ENCODE measurements at places on chromosomes 13 and 19.

GRCh38 chr13:79904581-79904980 lies 423.6 kb downstream of the NDFIP2 start:
- H3K27ac ChIP-seq = no peak overlapping the region
- H3K27me3 ChIP-seq = no peaks in the 10 kb centered on the region
- no peak for DNase-seq
- H3K4me1 ChIP-seq = no peaks in the 10 kb centered on the region
- H3K36me3 ChIP-seq = no peaks in the 10 kb centered on the region

DNA sequence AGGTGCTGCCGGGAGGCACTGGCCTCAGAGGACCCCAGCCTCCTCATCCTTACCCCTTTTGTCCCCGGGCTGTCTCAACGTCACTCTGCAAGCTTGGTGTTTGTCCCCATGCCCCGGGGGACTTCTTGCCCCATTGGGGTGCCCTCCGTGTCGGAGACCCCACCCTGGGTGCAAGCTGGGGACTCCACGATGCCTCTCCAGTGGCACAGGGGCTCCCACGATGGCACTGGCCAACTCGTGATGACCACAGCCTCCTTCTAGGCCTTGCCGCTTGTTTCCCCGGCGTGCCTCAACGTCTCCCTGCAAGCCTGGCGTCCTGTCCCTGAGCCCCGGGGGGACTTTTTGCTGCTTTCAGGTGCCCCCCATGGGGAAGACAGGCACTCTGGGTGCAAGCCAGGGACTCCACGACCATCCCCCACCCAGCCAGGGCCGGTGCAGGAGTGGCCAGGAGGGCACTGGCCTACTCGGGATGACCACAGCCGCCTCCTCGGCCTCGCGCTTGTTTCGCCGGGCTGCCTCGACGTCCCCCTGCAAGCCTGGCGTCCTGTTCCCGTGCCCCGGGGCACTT lies 237.0 kb downstream of the TUBA3C start:
- no peaks in the 10 kb centered on the region for H3K36me3 ChIP-seq
- H3K27me3 ChIP-seq = peaks cover 3% of the 10 kb centered on the region
- no peak overlapping the region for H3K27ac ChIP-seq
- H3K4me3 ChIP-seq = no peak overlapping the region
- no peaks in the 10 kb centered on the region for H3K4me1 ChIP-seq

DNA sequence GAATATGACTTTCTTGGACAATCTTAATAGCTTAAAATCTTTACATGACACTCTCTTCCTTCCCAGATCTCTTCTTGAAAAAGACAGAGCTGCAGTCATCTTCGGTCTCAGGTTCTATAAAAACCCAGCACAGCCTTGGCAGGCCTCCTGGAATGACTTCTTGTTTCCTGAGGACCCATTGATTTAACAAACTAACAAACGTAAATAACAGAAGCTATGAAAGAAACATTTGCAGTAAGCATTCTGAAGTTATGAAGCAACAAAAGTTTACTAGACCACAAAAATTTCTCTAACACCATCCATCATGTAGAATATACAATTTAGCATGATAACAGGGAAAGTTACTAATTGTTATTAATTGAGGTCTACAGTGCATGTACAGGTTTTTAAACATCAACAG lies 62.8 kb upstream of the STARD13 start:
- no peaks in the 10 kb centered on the region for H3K36me3 ChIP-seq
- no peak for DNase-seq
- no peak overlapping the region for H3K4me3 ChIP-seq
- H3K4me1 ChIP-seq = peaks cover 35% of the 10 kb centered on the region
- H3K27me3 ChIP-seq = no peaks in the 10 kb centered on the region

GRCh38 chr19:38685666-38686529 lies 38.4 kb downstream of the ACTN4 start:
- peaks cover 80% of the 10 kb centered on the region for H3K4me1 ChIP-seq
- H3K4me3 ChIP-seq = no peak overlapping the region
- H3K27me3 ChIP-seq = no peaks in the 10 kb centered on the region

DNA sequence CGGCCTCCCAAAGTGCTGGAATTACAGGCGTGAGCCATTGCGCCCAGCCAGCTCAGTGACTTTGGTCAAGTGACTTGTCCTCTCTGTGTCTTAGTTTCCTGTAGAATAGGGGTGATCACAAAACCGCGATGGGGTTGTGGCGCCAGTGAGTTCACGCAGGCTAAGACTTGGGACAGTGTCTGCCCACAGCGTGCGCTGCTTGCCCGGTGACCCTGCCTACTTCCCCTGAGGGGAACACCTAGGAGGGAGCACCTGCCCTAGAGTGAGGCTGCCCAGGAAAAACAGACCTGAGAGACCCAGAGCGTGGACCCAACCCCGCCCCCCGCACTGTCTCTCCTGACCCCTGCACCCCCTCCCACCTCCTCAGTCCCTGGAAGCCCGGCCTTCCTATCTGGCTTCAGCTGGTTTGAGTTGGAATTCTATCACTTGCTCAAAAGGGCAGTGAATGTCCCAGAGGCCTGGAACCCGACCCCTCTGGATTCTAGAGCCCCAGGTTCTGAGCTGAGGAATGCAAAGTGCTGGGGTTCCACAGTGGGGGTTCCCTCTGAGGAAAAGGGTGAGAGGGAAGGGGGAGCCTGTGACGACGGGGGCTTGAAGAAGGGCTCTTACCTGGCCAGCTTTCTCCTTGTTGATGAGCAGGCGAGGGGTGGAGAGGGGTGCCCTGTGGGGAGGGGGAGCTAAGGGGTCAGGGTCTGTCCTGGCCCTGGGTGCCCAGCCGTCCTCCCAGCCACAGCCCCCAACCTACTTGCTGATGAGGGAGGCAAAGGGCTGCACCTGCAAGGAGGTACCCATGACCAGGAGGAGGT lies 2.2 kb upstream of the RINL start:
- no peaks in the 10 kb centered on the region for H3K4me1 ChIP-seq
- no peak overlapping the region for H3K4me3 ChIP-seq
- no peak overlapping the region for H3K27ac ChIP-seq
- no peak for DNase-seq

DNA sequence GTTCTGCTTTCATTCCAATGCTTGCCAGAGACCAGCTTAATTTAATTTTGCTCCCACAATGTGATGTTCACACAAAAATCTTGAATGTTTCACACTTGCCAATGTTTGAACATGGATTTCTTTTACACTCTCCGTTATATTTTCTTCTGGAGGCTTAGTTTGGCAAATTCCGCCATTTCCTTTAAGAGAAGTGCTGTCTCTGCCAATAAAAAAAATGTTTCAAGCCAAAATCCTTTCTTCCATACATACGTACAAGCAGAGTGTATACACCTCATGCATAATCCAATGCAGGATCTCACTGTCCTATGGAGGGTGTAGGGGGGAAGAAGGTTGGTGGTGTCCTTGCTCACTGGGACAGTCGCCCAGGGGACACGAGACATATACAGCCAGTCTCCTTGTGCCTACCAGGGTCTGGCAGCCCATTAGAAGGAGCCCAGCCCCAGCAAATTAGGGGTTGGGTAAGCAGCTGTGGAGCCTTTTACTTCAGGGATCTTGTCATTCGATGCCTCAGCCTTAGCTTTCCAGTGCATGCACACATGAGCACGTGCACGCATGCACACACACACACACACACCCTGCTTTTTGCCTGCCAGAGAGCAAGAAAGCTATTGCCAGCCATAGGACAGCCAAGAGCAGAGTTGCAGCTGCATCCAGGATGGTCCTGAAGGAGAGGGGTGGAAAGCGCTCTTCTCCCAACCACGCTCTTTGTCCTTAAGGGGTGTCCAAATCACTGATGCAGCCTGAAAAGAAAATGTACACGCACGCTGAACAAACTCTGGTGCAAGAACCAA lies 208.3 kb downstream of the FOXO1 start:
- H3K27ac ChIP-seq = no peak overlapping the region
- no peak overlapping the region for H3K4me3 ChIP-seq
- H3K4me1 ChIP-seq = no peaks in the 10 kb centered on the region
- H3K36me3 ChIP-seq = no peaks in the 10 kb centered on the region

GRCh38 chr19:29263305-29264135 lies 50.6 kb upstream of the UQCRFS1 start:
- H3K36me3 ChIP-seq = no peaks in the 10 kb centered on the region
- no peak overlapping the region for H3K4me3 ChIP-seq
- H3K27me3 ChIP-seq = no peaks in the 10 kb centered on the region
- no peak overlapping the region for H3K27ac ChIP-seq
- H3K4me1 ChIP-seq = no peaks in the 10 kb centered on the region

- no peaks in the 10 kb centered on the region for H3K4me1 ChIP-seq
- H3K36me3 ChIP-seq = no peaks in the 10 kb centered on the region
- no peak for DNase-seq
- no peak overlapping the region for H3K4me3 ChIP-seq
- no peak overlapping the region for H3K27ac ChIP-seq
Measured at GRCh38 chr19:29188289-29189032, 24.5 kb downstream of the UQCRFS1 start.

DNA sequence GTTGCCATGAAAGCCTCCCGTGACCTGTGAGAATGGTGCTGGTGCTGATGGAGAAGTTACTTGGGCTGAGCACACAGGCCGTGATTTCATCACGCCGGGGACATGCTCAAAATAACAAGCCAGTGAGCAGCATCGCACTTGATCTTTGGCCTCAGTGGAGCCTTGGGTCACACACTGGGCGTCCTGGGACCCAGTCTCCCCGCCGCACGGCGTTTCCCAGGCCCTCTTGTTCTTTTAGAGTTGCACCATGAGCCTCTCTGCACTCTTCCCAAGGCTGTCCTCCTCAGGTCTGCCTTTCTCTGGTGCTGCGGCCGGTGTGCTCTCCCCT lies 9.5 kb upstream of the NDUFS7 start:
- H3K4me3 ChIP-seq = no peak overlapping the region
- peaks cover 12% of the 10 kb centered on the region for H3K4me1 ChIP-seq
- no peaks in the 10 kb centered on the region for H3K27me3 ChIP-seq

- H3K27ac ChIP-seq = no peak overlapping the region
- no peaks in the 10 kb centered on the region for H3K36me3 ChIP-seq
- no peaks in the 10 kb centered on the region for H3K4me1 ChIP-seq
- DNase-seq = no peak
- H3K27me3 ChIP-seq = no peaks in the 10 kb centered on the region
- H3K4me3 ChIP-seq = no peak overlapping the region
Measured at GRCh38 chr13:55887561-55887960, 1253.2 kb upstream of the PRR20A start.

GRCh38 chr13:38135592-38135991 lies 214.1 kb upstream of the UFM1 start:
- H3K4me3 ChIP-seq = no peak overlapping the region
- no peaks in the 10 kb centered on the region for H3K4me1 ChIP-seq
- no peaks in the 10 kb centered on the region for H3K27me3 ChIP-seq
- no peaks in the 10 kb centered on the region for H3K36me3 ChIP-seq

DNA sequence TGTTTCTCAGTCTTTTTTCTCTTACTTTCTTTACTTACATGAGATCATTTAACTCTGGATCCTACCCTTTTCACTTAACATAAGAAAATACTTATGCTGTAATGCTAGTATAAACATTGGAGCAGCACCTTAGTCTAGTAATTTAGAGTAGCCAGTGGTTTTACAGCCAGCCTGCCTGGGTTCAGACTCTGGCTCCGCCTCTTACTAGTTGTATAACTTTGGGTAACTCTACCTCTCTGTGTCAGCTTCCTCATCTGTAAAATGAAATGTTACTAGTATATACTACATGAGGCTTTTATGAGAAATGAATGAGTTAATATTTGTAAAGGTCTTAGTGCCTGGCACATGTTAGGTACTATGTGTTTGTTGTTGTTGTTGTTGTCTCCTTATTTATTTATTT lies 5.6 kb downstream of the CDADC1 start:
- H3K27me3 ChIP-seq = no peaks in the 10 kb centered on the region
- no peak for DNase-seq
- H3K4me1 ChIP-seq = peaks cover 5% of the 10 kb centered on the region
- H3K36me3 ChIP-seq = peaks cover 13% of the 10 kb centered on the region

DNA sequence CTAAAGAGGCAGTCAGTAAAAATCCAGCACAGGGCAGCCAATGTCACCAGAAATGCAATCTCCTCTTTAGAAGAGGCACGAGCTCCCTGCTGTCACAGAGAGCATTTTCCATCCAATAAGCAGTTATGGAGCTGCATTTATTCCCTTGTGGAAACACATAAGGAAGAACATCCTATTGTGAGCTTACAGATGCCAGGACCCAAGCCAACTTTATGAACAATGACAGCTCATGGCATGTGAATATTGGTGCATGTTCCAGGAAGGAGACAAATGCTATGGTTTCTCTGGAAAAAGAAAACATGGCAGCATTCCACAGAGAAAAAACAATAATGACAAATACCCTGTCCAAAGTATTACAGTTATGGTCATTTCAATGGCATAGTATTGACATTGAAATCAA lies 955.6 kb downstream of the UQCRFS1 start:
- H3K36me3 ChIP-seq = no peaks in the 10 kb centered on the region
- no peak for DNase-seq
- no peaks in the 10 kb centered on the region for H3K27me3 ChIP-seq
- H3K27ac ChIP-seq = no peak overlapping the region
- no peak overlapping the region for H3K4me3 ChIP-seq
- no peaks in the 10 kb centered on the region for H3K4me1 ChIP-seq

DNA sequence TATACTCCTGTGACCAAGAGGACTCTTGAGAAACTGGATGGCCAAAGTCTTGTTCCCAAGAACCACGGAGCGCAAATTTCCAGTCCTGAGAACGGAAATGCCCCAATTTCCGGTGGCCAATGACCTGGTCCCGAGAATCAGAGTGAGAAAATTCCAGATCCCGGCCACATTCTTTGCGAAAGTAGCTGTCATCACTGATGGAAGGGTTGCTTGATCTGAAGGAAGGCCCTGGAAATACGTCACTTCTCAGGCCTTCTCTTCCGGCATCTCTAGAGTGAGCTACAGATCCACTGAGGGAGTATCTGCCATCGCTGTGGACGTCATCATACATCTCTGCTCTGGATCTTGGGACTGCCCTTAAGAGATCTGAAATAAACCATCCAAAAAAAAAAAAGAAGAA lies 7.5 kb downstream of the SUGP2 start:
- no peaks in the 10 kb centered on the region for H3K27me3 ChIP-seq
- no peak overlapping the region for H3K4me3 ChIP-seq
- DNase-seq = no peak
- no peak overlapping the region for H3K27ac ChIP-seq
- peaks cover 4% of the 10 kb centered on the region for H3K4me1 ChIP-seq

GRCh38 chr19:41551212-41551610 lies 24.8 kb upstream of the CEACAM21 start:
- no peak overlapping the region for H3K4me3 ChIP-seq
- DNase-seq = no peak
- no peaks in the 10 kb centered on the region for H3K36me3 ChIP-seq
- H3K27ac ChIP-seq = no peak overlapping the region
- H3K27me3 ChIP-seq = peaks cover 15% of the 10 kb centered on the region
- no peaks in the 10 kb centered on the region for H3K4me1 ChIP-seq

DNA sequence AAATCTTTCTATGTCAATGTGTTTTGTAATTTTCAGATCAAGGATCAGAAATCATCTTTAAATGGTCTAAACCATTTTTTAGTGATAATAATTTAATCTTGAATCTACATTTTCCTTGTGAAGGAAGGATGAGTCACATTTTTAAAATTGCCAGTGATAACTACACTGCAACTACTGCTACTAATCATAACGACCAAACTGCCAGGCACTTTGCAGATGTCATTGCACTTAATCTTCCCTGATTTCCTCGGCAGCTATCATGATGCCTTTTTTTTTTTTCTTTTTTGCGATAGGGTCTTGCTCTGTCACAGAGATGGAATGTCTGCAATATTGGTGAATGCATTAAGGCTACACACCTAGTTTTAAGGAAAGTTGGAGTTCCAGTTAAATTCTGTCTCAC lies 41.4 kb upstream of the SLC10A2 start:
- H3K36me3 ChIP-seq = no peaks in the 10 kb centered on the region
- H3K27ac ChIP-seq = no peak overlapping the region
- H3K4me3 ChIP-seq = no peak overlapping the region
- no peaks in the 10 kb centered on the region for H3K4me1 ChIP-seq
- DNase-seq = no peak

All from adrenal gland (tissue), 19 donors.